AG09309 (cell line): ENCODE measurements at places on chromosomes 3 and 15.

DNA sequence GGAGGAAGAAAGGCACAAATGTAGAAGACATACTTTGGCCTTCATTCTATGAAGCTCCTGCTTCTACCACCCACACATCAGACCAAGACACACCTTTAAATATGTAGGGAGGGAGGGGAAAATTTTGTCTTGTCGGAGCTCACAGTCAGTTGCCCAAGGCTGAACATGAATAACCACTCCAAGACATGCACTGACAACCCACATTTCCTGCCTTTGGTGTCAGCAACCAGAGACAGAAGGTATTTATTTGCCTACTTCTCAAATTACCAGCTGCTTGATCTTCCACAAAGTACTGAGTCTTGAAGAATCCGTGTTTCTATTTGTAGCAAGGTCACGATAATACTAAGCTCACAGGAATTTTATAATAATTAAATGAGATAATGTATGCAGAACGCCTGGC is 169.7 kb downstream of the KCNMB2 start:
- DNase-seq: peak; percentile 55

DNA sequence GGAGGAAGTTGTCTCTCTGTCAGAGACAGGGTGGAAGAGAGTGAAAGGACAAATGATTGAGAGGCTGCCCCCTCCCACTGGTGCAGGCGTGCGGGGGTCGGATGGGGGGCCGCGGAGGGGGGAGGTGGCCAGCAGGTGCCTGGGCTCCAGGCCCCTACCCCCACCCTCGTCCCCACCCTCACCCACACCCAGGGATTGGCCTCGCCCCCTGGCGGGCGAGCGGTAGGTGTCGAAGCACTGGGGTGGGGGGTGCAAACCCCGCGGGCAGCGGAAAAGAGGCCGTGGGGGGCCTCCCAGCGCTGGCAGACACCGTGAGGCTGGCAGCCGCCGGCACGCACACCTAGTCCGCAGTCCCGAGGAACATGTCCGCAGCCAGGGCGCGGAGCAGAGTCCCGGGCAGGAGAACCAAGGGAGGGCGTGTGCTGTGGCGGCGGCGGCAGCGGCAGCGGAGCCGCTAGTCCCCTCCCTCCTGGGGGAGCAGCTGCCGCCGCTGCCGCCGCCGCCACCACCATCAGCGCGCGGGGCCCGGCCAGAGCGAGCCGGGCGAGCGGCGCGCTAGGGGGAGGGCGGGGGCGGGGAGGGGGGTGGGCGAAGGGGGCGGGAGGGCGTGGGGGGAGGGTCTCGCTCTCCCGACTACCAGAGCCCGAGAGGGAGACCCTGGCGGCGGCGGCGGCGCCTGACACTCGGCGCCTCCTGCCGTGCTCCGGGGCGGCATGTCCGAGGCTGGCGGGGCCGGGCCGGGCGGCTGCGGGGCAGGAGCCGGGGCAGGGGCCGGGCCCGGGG is at the start of gene KAT2B:
Gene KAT2B, plus strand, starts transcription at position 682 of the 783 bp plus-strand sequence. Its CDS starts 32 bp downstream, at position 714.
- no peak for DNase-seq

- DNase-seq: no peak
Measured at GRCh38 chr15:84832448-84833040, 15.4 kb downstream of the ALPK3 start.

DNA sequence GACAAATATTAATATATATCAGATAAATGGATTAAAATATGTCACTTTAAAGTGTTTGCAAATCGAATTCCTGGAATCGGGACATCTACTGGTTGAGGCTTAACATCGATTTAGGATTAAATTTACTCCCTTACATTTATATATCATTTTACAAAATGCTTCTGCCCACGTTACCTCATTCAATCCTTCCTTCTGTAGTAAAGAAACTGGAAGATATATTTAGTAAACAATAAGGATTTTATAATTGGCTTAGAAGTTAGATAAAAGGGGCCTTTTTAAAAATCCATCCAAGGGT is 1.3 kb downstream of the CLPX start:
- no peak for DNase-seq

DNA sequence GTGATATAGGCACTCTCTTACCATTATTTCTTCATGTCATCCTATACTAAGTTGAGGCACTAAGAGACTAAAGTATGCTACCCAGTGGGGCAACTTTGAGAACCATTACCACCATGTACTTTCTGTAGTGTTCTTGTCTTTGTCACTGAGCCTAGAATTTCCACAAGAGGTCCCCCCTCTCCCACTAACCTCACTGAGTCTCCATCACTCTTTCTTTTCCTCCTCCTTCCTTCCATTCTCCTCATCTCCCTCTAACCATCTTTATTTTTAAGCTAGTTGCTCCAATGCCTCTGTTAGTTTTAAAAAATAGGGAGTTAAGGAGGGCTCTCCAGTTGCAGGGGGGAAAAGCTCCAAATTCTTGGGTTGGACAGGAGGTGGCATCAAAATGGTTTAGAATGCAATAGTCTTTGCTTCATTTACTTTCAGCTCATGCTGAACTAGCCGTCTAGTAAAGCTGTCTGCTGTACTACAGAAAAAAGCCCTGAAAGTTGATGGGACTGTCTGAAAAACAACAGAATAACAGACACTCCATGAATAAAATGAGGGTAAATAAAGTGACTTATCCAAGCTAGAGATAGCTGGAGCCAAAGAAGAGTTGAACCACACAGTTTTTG is 85.1 kb upstream of the MYRIP start:
- DNase-seq: no peak

DNA sequence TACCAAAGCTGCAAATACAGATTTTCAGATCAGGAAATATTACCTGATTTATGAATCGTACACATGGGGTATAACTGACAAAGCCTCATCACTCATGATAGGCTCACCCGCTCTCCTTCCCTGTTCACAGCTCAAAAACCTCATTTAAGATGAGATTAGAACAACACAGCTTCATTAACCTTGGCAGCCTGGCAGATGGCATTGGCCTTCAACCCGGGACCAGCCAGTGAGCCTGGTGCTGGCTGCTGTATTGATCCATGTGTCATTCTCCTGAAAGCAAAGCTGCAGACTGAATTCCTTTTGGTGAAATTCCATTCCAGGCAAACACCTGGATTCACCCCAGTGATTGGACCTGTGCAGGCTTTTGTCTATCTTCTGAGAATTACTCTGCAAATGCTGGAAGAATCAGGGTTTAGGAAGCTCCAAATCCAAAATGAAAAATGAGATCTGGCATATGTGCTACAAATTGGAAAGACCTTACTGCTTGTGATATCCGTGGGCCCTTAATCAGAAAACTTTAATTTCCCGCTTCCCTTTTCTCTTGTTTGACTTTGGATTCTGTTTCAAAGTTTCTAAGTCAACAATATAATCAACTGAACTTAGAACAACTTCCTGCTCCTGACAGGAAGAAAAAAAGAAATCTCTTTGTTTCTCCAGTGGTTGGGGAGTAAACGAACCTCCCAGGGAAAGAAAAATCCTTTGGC is 189.1 kb upstream of the KBTBD8 start:
- DNase-seq: no peak

DNA sequence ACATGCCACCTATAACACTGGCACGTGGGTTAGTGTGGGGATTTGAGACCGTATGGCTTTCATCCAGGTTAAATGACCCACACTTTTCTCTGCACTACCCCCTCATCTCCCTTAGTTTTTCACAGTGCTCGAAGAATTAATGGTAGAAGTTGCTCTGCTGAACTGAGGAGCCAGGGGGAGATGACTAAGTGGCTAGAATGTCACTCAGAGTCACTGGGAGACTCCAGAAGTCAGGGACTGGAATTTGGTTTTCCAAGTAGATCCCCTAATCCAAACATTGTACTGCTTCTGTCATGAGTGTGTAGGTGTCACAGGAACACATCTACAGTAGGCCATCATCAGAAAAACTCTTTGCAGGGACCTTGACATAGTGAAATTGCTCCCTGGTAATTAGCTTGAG is 181.0 kb upstream of the RASGRP1 start:
- DNase-seq: no peak

DNA sequence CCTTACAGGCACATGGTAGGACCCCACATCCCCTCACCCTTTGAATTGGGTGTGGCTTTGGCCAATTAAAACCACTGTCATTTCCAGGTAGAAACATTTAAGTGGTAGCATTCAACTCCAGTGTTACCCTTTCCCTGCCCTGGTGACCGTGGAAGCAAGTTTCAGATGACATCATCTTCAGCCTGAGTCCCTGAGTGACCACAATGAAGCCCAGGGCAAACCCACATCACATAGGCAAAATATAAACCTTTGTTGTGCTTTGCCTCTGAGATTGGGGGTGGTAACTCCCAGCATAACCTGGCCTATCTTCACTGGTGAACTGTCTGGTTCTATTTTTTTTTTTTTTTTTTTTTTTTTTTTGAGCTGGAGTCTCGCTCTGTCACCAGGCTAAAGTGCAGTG is 404.0 kb upstream of the WNT5A start:
- no peak for DNase-seq
